CMK (cell line): ENCODE measurements at places on chromosomes 12 and 14.
A peak's percentile ranks its signal among the peaks of the same experiment; 100 is the strongest.

DNA sequence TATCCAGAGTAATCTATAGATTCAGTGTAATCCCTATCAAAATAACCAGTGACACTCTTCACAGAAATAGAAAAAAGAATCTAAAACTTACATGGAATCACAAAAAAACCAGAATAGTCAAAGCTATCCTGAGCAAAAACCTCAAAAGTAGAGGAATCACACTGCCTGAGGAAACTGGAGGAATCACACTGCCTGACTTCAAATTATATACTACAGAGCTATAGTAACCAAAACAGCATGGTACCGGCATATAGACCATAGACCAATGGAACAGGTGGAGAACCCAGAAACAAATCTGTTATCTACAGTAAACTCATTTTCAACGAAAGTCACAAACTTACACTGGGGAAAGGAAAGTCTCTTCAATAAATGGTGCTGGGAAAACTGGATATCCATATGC lies 244.0 kb downstream of the FUT8 start:
- DNase-seq: no peak

DNA sequence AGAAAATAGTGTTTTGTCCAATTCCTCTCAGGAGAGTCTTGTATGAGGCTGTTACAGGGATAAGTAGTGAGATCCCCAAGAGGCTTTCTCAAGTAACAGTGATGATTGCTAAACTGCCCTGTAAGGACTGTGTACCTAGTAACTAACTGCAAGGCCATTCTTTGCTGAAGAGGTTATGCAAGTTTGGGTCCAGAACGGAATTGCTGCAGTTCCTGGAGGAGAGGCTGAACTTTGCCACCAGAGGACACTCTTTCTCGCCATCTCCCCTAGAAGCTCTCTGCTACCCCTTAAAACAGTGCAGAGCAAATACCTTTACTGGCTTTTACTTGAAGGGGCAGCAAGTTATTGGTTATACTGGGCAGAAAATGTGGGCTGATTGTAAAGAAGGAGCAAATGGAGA lies 180.0 kb downstream of the RBM19 start:
- DNase-seq: no peak

GRCh38 chr14:54589843-54590242 lies 22.9 kb downstream of the SAMD4A start:
- DNase-seq: no peak

- no peak for DNase-seq
Observed at GRCh38 chr12:112939761-112940381, 1.6 kb downstream of the OAS3 start.

GRCh38 chr12:63965936-63966605 lies 121.6 kb downstream of the SRGAP1 start:
- DNase-seq: no peak

- DNase-seq: no peak
Observed at GRCh38 chr14:97218691-97219430, 421.7 kb downstream of the VRK1 start.

DNA sequence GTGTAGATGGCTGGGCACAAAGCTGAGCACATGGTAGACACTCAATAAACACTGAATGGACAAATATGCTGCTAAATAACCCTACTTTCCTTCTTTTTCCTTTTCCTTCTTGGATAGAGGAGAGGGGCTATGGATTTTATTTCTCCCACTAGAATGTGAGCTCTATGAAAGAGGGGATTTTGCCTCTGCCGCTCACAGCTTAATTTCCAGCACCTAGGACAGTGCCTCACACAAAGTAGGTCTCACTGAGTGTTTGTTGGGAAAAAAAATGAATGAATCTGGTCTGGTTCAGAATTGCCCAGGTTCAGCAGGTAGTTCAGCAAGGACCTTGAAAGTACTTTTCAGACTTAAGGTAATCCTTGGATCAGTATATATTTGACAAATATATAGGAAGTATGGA lies 65.5 kb downstream of the WSCD2 start:
- DNase-seq: no peak

- DNase-seq: no peak
Observed at GRCh38 chr14:50600849-50601248, 40.9 kb downstream of the ATL1 start.

GRCh38 chr12:14629832-14630710 lies 62.4 kb upstream of the PLBD1 start:
- no peak for DNase-seq

DNA sequence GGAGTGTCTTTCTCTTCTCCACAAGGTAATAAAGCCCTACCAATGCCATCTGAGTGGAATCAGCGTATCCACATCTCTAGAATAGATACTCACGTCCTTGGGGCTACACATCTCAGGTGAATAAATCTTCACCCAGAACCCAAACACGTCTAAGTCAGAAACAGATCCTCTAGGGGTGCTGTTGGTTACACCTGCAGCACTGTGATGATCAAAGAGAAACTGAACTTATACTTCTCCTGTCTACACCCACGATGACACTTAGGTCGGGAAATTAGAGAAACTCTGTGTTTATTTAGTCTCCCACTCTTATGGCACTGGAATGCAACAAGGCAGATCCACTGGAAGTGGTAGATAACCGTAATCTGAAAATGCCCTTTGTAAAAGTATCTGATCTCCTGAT lies 46.2 kb downstream of the WIF1 start:
- DNase-seq: no peak

- DNase-seq: no peak
Observed at GRCh38 chr12:62758216-62758615, 176.7 kb downstream of the PPM1H start.

DNA sequence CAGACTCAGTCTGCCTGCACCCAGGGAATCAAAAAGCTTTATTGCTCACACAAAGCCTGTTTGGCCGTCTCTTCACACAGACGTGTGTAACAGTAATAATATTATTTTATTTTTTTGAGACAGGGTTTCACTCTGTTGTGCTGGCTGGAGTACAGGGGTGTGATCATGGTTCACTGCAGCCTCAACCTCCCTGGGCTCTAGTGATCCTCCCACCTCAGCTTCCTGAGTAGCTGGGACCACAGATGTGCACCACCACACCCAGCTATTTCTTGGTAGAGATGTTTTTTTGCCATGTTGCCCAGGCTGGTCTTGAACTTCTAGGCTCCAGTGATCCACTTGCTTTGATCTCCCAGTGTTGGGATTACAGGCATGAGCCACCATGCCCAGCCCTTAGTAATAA lies 88.4 kb upstream of the DCD start:
- no peak for DNase-seq

DNA sequence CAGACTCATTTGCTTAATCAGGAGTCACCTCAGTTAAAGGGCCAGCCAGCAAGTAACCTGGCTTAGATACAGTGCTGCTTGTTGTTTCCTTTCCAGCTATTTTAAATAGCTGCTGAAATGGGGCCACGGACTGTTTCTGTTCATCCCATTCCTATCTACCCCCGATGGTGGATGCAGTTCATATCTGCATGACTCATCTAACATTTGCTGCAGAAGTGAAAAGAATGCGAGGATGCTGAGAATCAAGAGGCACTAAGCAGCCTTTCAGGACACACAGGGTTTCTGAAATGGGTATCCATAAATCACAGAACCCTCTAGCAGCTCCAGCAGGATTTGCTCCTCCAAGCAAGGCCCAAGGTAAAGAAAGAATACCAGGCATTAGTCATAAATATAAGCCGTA lies 60.2 kb upstream of the RTRAF start:
- DNase-seq: no peak

- DNase-seq: no peak
Observed at GRCh38 chr12:91182636-91183455, at the start of gene DCN. DCN (minus strand) TSS chr12:91182817; CDS start chr12:91178552, 4,265 bp downstream.

- DNase-seq: no peak
Observed at GRCh38 chr14:22850944-22851764, 14.8 kb downstream of the MMP14 start.

- no peak for DNase-seq
Observed at GRCh38 chr14:104870368-104871144, 5.5 kb downstream of the CEP170B start.

DNA sequence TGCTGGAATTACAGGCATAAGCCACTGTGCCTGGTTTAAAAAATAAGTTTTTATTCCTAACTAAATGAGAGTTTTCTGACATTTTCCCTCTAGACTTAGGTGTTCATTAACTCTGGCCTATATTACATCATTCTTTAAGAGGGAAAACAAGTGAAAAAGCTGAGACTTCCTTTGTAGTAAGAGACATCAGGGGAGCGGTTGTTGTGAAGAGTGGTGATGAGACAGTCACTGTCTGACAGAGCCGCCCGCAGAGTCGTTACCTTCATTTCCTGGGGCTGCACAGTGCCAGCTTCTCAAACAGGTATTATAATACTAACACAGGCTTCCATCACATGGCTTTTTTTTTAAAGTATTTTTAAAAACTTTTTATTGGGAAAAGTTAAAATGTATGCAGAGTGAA lies 19.7 kb upstream of the TDRD9 start:
- DNase-seq: no peak

DNA sequence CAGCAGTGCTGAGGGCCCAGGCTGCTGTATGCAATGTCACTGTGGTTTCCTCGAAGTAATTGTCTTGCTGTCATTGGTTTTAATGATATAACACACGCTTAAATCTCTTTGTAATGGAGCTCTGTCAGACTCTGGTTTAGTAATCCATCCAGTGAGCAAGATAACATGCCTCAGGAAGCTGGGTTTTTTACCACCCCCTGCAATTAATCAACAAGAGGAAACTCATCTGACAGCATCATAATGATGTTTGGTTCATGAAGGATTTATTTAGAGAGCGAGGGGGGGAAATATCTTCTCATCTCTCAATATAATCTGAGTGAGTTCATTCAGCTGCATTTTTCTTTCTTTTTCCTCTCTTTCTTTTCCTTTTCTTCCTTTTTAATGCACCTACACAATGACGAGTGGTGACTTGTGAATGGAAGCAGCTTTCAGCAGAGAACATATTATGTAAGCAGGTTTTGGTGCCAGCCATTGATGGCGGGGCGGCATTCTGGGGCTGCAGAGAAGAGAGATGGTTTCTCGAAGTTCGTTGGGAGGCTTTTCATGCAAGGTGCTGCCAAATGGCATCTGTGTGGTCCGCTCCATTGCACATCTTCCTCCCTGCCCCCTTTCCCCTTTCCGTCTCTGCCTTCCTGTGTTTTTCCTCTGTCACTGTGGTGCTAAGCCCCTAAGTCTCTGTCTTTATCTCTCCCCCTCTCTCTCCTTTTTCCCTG lies 6.7 kb downstream of the RPH3A start:
- no peak for DNase-seq

DNA sequence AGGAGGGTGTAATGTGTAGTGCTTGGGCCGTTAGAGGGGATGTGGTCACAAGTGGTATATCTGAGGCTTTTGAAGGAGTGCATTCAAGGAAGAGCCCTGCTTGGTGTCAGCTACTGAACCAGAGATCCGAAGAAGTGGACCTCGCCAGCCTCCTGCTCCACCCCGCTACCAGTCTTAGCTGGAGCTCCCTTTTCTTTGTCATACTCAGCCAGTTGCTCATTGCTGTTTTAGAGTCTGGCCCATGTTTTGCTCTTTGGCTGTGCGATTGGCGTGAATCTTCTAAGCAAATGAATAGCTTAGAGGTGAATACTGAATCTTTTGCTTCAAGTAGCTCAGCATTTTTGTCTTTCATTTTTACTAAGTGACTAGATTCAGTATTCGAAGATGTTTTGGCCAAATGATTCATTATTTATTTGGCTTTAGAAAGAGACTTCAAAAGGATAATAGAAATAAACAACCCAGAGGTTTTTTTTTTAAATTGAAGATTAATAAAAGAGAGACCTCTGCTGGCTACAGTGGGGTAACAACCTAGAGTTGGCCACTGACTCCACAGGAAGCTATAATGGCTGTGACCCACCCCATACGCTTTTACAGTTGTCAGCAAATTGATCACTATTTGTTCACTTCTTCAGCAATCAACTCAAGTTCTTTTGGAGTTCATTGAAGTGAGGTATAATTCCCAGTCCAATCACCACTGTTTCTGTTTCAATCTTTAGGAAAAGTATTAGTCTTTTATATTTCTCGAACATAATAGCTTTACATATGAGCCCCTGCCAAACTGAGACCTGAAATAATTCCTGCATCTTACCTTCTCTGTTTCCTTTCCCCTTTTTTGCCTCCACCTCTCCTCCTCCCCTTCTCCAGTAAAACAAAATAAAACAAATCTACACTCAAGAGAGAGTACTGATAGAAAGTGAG lies 19.9 kb downstream of the CDKN1B start:
- no peak for DNase-seq

DNA sequence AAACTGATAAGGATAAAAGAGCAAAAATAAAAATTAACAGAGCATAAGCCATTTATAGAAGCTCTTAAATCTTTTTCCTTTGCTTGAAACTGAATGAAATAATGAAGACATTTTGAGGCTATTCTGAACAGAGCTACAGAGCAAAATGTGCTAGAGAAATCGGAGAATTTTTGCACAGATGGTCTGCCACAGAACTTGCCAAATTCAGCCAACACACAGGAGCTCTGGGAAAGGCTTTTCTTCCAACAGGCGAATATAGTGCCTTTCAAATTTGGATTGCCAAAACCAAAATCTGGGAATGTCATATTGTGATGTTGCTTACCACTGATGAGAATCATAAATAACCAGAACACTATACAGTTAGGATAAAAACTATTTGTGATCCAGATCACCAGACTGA lies 406.3 kb downstream of the RPL10L start:
- no peak for DNase-seq

GRCh38 chr12:2648406-2648805 lies 146.4 kb upstream of the FKBP4 start:
- no peak for DNase-seq

GRCh38 chr12:15800278-15800677 lies 11.1 kb upstream of the EPS8 start:
- no peak for DNase-seq

- no peak for DNase-seq
Observed at GRCh38 chr14:104091927-104092771, 6.6 kb downstream of the ASPG start.

GRCh38 chr14:55915456-55915855 lies 202.8 kb upstream of the PELI2 start:
- DNase-seq: no peak

GRCh38 chr12:6383572-6384498 lies at the start of gene LTBR:
LTBR (plus strand) TSS chr12:6384162; CDS start chr12:6384359, 197 bp downstream.
- peak; percentile 78 for DNase-seq

DNA sequence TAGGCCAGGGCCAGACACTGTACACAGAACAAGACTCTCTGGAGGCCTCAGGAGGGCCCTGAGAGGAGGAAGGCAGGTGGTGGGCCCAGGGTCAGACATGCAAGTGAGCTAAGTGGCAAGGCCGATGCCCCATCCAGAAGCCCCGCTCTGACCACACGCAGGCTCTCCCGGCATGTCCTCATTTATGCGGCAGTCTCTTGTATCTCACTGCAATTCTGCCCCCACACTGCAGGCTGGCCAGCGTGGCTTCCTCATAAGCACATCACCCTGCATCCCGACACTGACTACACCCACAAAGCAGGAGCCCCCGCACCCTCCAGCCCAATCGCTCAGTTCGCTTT lies 17.5 kb downstream of the SSH1 start:
- no peak for DNase-seq

GRCh38 chr12:43976027-43976426 lies 140.1 kb downstream of the TMEM117 start:
- no peak for DNase-seq
